ENCODE measurements at places on chromosomes 1 and 21. TPM values are rescaled to one million over a fixed set of nuclear protein-coding genes. Genes with fewer than 3 reads are reported as not detected.

The TMEM269 gene
- total RNA-seq, result 0.47 TPM

The HHAT gene
- 15.4 TPM for total RNA-seq

The ADAMTS5 gene
- total RNA-seq, result under 0.01 TPM

DNA sequence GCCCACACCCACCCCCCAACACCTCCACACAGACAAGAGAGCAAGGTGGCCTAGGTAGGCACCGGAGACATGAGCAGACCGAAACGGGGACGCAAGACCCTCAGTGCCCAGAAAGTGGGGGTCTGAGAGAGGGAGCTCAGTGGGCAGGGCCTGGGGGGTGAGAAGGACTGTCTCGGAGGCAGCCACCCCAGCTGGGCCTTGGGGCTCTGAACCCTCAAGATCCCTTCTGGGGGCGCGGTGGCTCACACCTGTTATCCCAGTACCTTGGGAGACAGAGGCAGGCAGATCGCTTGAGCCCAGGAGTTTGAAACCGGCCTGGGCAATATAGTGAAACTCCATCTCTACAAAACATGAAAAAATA lies 9.1 kb upstream of the GNB1 start:
- DNase-seq, result no peak
- no peak overlapping the region for H3K27ac ChIP-seq
- H3K4me3 ChIP-seq, result no peak overlapping the region
- H3K27me3 ChIP-seq, result no peaks in the 10 kb centered on the region
- H3K4me1 ChIP-seq, result peaks cover 5% of the 10 kb centered on the region
- H3K36me3 ChIP-seq, result no peaks in the 10 kb centered on the region

The LDLRAD2 gene
- total RNA-seq, result 1.2 TPM

DNA sequence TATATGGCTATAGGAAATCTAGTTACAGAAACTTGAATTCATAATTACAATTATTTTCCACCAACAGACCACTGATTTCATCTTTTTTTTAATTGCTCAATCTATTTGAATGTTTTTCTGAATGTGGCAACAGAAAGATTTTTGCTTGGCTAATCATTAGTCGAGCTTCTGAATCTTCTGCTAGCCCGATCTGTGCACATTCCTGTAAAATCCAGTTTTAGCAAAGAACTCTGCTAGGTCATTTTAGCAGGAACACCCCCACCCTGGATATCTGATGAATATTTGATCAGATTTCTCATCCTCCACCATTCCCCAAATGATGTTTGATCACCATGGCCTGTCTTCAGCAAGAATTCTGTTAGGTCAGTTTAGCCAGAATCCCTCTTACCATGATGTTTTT lies 176.3 kb downstream of the LEPR start:
- no peaks in the 10 kb centered on the region for H3K27me3 ChIP-seq
- H3K36me3 ChIP-seq, result no peaks in the 10 kb centered on the region
- H3K4me1 ChIP-seq, result no peaks in the 10 kb centered on the region
- no peak for DNase-seq

DNA sequence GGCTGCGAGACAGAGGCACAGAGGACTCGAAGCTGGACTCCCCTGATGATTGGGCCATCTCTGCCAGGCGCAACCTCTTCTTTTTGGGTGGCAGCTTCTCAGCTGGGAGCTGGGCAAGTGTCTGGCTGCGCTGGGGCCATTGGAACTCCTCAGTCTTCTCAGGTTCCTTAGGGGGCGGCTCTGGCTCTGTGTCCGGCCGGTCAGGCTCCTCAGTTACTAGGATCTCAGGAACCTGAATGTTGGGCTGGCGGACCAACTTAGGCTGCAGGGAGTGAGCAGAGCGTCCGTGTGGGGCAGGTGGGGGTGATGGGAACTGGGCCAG lies 97.5 kb upstream of the EDN2 start:
- H3K27ac ChIP-seq, result no peak overlapping the region
- no peaks in the 10 kb centered on the region for H3K36me3 ChIP-seq
- no peak overlapping the region for H3K4me3 ChIP-seq
- no peaks in the 10 kb centered on the region for H3K27me3 ChIP-seq

The CD46 gene
- 112 TPM for total RNA-seq

DNA sequence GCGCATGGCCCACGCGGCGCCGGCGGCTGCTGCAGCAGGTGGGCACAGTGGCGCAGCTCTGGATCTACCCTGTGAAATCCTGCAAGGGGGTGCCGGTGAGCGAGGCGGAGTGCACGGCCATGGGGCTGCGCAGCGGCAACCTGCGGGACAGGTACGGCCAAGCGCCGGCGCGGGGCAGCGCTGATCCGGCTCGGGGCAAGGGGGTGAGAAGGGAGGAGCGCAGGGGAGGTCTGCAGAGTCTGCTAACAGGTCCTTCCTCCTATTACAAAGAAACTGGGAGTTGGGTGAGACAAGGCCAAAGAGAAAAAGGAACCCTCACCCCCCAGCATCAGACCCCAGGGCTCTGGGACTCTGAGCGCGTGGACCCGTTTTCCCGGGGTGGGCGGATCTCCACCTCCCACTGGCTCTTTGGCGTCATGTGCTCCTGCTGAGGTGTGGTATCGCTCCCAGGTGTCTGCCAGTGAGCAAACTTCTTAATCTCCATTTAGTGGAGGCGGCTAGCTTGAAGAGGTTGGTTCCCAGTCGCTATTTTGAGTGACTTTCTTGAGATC lies 431 bp downstream of the MTARC1 start:
- H3K4me1 ChIP-seq, result peaks cover 6% of the 10 kb centered on the region
- H3K36me3 ChIP-seq, result no peaks in the 10 kb centered on the region
- no peak for DNase-seq
- peak overlapping the region; percentile 80 for H3K4me3 ChIP-seq
- H3K27ac ChIP-seq, result no peak overlapping the region

The UBXN10 gene
- total RNA-seq, result 0.43 TPM

GRCh38 chr21:21324297-21324696 lies 326.1 kb downstream of the NCAM2 start:
- no peaks in the 10 kb centered on the region for H3K4me1 ChIP-seq
- no peak overlapping the region for H3K27ac ChIP-seq
- DNase-seq, result no peak
- H3K36me3 ChIP-seq, result no peaks in the 10 kb centered on the region

DNA sequence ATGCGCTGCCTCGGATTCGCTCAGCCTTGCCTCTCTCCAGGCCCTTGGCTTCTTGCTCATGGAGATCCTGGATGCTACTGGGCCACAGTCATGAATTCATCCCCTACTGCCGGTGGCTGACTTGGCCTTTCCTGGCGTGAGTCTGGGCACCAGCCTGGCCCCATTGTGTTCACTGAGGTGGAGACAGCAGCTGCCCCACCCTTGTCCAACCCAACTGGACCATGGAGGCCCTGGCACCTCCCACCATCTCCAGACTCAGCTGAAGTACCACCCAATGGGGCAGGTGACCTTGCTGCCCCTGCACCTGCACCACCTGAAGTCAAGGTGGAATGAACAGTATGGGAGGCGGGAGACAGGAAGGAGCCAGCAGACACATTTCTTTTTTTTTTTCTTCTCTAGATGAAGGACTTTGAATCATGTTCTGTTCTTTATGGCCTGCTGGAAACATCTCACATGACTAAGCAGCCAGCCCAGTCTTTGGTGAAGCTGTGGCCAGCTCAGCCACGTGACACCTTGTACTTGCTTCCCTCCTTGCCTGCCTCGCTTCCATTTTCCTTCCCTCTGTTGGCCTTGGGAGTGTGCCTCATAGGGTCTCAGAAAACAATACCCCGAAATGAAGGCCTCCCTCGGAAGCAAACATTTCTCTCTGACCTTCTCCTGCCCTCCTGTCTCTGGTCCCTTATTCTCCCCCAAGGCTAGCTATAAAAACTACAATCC lies 3.8 kb upstream of the SLC30A2 start:
- no peak for DNase-seq
- no peaks in the 10 kb centered on the region for H3K36me3 ChIP-seq
- no peak overlapping the region for H3K27ac ChIP-seq
- H3K27me3 ChIP-seq, result peaks cover 88% of the 10 kb centered on the region
- peaks cover 21% of the 10 kb centered on the region for H3K4me1 ChIP-seq
- H3K4me3 ChIP-seq, result no peak overlapping the region

GRCh38 chr1:159835862-159836525 lies 9.3 kb downstream of the SLAMF8 start:
- H3K4me3 ChIP-seq, result no peak overlapping the region
- H3K4me1 ChIP-seq, result peaks cover 16% of the 10 kb centered on the region
- DNase-seq, result no peak
- H3K27me3 ChIP-seq, result peaks cover 29% of the 10 kb centered on the region
- no peak overlapping the region for H3K27ac ChIP-seq

The DDAH1 gene
- 23.1 TPM for total RNA-seq

The PALMD gene
- total RNA-seq, result not detected

GRCh38 chr1:112704934-112705627 lies 1.8 kb downstream of the RHOC start:
- no peak overlapping the region for H3K27ac ChIP-seq
- no peaks in the 10 kb centered on the region for H3K36me3 ChIP-seq
- H3K4me1 ChIP-seq, result peaks cover 24% of the 10 kb centered on the region
- peaks cover 33% of the 10 kb centered on the region for H3K27me3 ChIP-seq
- DNase-seq, result peak; percentile 91
- H3K4me3 ChIP-seq, result peak overlapping the region; percentile 38

GRCh38 chr1:113074237-113074636 lies 1.2 kb downstream of the LRIG2 start:
- peaks cover 3% of the 10 kb centered on the region for H3K36me3 ChIP-seq
- no peaks in the 10 kb centered on the region for H3K4me1 ChIP-seq
- H3K4me3 ChIP-seq, result peak overlapping the region; percentile 69

DNA sequence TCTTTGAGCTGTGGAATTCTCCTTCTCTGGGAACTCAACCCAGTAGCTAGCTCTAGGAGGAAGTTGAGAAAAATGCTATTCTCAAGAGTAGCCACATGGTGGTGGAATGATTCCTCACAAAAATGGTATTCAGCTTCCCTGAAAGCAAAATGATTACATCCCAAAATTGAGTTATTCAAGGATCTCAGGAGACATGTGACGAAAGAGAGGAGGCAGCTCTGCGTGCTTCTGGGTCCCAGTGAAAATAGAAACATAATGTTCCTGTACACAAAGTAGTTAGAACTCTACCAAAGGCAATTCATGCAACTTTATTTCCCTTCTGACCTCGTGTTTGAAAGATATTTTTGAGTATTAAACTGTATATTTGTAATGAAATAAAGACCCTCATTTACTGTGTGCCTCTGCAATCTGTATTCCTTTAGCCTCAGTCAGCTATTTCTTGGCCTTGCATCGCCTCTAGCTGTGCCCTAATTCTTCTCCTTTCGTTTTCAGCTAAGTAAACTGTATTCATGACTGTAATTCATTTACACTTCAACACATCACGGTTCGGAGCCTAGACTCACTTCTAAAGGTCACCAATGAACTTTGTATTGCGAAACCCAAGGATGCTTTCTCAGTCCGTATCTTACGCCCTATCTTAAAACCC lies 167.3 kb downstream of the FASLG start:
- H3K27me3 ChIP-seq, result no peaks in the 10 kb centered on the region
- no peaks in the 10 kb centered on the region for H3K36me3 ChIP-seq
- H3K27ac ChIP-seq, result no peak overlapping the region

The SH3GLB1 gene
- 21.5 TPM for total RNA-seq

DNA sequence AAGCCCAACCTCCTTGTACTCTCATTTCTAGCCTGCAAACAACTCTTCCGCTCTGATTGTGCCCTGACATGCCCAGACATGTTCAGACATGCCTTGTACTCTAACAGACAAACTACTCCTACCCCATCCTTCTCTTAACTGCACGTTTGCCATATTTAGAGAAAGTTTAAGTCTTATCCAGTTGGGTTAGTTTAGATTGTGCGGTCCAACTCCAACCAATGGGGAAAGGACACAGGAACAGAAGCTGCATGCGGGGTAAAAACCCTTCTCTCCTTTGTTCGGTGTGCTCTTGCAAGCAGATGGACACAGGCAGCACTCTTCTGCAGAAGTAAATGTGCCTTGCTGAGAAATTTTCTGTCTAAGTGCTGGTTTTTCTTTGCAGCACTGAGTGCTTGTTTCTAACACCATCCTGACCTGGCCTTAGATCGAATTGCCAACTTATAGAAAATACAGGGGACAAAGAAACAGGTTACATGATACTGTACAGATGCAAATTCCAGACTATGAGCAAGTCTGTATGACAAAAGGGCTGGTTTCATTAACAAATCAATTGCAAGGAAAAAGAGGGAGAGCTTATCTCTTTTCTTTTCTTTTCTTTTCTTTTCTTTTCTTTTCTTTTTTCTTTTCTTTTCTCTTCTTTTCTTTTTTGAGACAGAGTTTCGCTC lies 35.8 kb upstream of the IFNGR2 start:
- peak; percentile 19 for DNase-seq
- H3K4me1 ChIP-seq, result no peaks in the 10 kb centered on the region

DNA sequence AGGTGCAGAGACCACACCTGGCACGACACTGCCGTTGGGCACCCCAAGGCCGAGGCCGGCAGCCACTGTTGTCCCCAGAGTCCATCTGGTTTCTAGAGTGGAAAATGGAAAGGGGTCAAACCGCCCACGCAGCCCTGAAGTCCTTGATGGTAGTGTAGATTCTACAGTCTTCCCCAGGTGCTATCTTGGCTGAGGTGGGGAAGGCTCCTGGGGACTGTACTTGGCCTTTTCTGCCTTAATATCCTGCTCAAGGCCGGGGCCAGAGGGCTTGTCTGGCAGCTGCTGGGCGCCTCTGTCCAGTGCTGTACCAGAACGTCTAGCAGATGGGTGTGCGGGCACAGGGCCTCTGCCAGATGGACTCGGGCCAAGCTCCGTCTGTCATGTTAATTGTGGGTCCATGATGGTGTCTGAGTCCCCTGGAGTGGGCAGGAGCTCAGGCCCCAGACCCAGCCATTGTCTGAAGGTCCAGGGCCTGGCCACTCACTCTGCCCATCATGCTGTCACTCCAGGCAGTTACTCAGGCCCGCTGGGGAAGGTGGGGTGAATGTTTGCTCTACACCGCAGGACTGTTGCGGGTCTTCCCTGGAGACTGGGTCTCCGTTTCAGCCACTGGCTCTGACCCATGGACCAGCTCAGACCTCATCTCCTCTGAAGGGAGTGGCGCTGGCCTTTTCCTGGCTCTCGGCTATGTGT lies 161.9 kb upstream of the COL6A1 start:
- no peak overlapping the region for H3K4me3 ChIP-seq
- no peaks in the 10 kb centered on the region for H3K4me1 ChIP-seq
- H3K27ac ChIP-seq, result no peak overlapping the region
- DNase-seq, result no peak
- H3K27me3 ChIP-seq, result no peaks in the 10 kb centered on the region
- H3K36me3 ChIP-seq, result no peaks in the 10 kb centered on the region

- no peaks in the 10 kb centered on the region for H3K27me3 ChIP-seq
- no peaks in the 10 kb centered on the region for H3K4me1 ChIP-seq
- no peaks in the 10 kb centered on the region for H3K36me3 ChIP-seq
- H3K4me3 ChIP-seq, result no peak overlapping the region
- DNase-seq, result no peak
- no peak overlapping the region for H3K27ac ChIP-seq
Measured at GRCh38 chr1:53657891-53658396, 81.0 kb downstream of the GLIS1 start.

The FCAMR gene
- total RNA-seq, result not detected

The RXRG gene
- not detected for total RNA-seq

GRCh38 chr1:100087396-100087795 lies 45.3 kb downstream of the SASS6 start:
- H3K4me1 ChIP-seq, result no peaks in the 10 kb centered on the region
- no peak overlapping the region for H3K27ac ChIP-seq
- peaks cover 23% of the 10 kb centered on the region for H3K36me3 ChIP-seq
- DNase-seq, result no peak
